ENCODE measurements at places on chromosomes 7 and 10. TPM values are rescaled to one million over a fixed set of nuclear protein-coding genes. Genes with fewer than 3 reads are reported as not detected.

DNA sequence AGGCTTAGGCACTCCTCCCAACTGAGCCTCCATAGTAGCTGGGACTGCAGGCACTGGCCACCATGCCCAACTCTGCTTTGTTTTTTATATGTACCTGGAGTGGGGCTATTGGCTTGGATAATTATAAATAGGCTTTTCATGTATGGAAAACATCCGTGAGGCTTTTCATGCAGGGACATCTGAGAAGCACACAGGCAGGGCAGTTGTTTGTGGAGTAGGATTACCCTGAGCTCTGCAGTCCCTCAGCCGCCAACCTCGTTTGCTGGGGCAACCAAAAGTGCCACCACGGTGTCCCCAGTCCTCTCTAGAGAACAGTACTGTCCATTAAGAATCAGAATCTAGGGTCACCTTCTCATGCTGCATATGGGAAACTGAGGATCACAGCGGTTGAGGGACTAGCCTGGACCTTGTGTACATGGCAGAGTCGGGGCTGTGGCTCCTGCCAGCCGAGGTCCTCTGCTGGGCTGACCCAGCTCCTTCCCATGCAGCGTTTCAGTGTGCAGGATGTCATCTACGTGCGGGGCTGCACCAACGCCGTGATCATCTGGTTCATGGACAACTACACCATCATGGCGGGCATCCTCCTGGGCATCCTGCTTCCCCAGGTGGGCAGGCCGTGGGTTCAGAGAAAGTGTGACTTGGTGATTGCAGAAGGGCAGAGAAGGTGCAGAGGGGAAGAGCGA, 54.5 kb downstream of the TSPAN15 start:
- DNase-seq, result no peak

- no peak for DNase-seq
Measured at GRCh38 chr10:88212069-88212468, 348.6 kb downstream of the PTEN start.

GRCh38 chr10:21813946-21814345, 189.6 kb downstream of the DNAJC1 start:
- DNase-seq, result no peak

GRCh38 chr10:93028883-93029282, 31.7 kb upstream of the CYP26C1 start:
- DNase-seq, result no peak

GRCh38 chr10:132383751-132384196, 13.2 kb upstream of the PWWP2B start:
- DNase-seq, result no peak

GRCh38 chr10:14579405-14579804, 195.3 kb downstream of the FAM107B start:
- no peak for DNase-seq

- peak; percentile 82 for DNase-seq
Measured at GRCh38 chr7:80722616-80723195, 84.3 kb downstream of the CD36 start.

GRCh38 chr7:79495544-79496272, 42.2 kb upstream of the MAGI2 start:
- no peak for DNase-seq

GRCh38 chr10:125263551-125263950, 103.2 kb upstream of the CTBP2 start:
- DNase-seq, result no peak

GRCh38 chr7:55534262-55534915, 37.9 kb downstream of the VOPP1 start:
- DNase-seq, result no peak

The PRRT4 gene
- 0.73 TPM for polyA plus RNA-seq

The PNLIPRP1 gene
- 0.63 TPM for polyA plus RNA-seq

The FIS1 gene
- polyA plus RNA-seq, result 142 TPM

The PUS7 gene
- 14.4 TPM for polyA plus RNA-seq

The FAS gene
- polyA plus RNA-seq, result 6.9 TPM

The PAOX gene
- polyA plus RNA-seq, result 9.8 TPM

Measured in large intestine (tissue), 12 donors.